GF-D8 (cell line): ENCODE measurements at places on chromosomes 3 and 15.

- no peak for DNase-seq
These were observed 35.6 kb downstream of the AGBL1 start for GRCh38 chr15:86115145-86115801.

GRCh38 chr3:183591881-183592521 lies 36.5 kb upstream of the KLHL6 start:
- DNase-seq = no peak

DNA sequence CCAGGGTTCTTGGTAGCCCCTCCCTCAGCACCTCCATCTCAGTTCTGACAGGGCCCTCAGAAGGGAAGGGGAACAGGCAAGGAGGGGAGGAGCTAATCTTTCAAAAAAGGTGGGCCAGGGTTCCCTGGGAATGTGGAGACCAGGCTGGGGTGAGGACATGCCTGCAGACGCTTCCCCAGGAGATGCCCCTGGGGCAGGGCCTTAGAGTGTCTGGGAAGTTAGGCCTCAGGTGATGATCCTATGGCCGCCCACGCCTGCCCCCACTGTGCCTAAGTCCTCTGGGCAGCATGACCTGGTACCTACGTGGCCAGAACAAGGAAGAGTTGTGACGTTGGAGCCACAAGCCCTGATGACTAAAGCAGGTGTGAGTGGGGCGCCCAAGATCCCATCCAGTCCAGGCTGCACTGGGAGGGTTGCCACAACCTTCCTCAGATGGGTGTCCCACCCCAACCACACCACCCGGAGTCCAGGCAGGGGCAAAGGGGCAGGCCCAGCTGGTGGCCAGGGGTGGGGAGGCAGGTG lies 3.9 kb upstream of the SEMA3B start:
- DNase-seq = no peak

- no peak for DNase-seq
These were observed 396.6 kb upstream of the TMCO5A start for GRCh38 chr15:37537802-37538201.

GRCh38 chr3:29525254-29525881 lies 244.5 kb downstream of the RBMS3 start:
- DNase-seq = no peak

DNA sequence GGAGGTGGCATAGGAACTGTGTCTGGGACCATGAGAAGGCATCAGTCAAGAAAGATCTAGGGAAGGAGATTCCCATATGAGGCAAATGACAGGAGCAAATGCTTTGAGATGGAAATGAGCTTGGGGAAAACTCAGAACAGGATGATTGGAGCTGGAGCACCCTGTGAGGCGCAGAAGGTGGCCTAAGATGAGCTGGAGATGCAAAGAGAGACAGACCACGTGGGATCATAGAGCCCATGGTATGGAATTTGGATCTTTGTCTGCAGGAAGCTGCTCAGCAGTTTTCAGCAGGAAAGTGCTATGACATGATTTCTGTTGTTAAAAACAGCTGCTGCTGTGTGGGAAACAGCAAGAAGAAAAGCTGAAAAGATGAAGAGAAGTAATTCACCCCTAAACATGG lies 310.6 kb downstream of the MAGI1 start:
- no peak for DNase-seq

DNA sequence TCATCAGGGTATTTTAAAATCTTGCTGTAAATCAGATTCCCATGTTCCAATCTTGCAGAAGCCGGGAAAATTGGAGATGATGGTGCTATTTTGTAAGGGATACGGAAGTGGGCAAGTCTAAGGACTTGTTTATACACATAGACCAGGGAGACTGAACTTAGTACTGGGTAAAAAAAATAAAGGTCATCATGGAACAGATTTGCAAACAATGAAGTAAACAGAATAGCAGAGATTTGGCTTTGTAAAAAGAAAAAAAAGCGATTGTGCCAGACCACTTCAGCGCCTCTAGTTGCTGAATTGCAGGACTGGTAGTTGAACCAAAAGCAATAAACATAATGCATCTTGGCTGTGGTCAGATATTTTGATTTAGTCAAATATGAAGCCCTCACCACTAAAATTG lies 229.1 kb downstream of the TP63 start:
- no peak for DNase-seq

DNA sequence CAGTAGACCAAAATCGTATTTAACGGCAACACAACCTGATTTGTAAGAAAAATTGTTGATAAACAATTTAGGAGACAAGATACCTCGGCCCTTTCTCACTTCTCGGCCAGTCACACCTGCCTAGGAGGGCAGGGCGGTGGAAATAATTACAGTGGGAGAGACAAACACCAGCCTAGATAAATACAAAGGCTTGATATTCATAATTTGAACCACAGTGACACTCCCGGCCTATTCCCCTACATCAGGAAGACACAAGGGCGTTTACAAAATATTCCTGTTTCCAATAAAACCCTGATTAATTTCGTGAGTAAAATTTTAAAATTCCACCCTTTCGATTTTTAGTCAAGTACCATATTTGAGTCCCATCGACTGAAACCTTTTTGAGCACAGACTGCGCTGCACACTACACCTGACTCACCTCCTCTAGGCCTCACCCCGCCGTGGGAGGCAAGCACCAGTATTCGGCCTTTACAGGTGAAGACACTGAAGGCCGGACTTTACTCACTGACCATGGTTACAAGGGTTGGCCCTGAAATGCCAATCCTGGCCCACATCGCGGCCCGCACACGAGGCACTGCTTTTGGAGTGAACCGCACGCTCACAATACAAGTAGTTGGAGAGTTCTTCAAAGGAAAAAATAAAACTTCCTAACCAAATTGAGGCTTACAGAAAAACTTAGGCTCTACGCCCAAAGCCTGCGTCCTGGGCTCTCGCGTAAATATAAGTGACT lies 794 bp downstream of the ARPP19 start:
- no peak for DNase-seq

GRCh38 chr3:51935886-51936755 lies 5.6 kb downstream of the RRP9 start:
- no peak for DNase-seq

GRCh38 chr3:30659270-30660130 lies 53.1 kb downstream of the TGFBR2 start:
- DNase-seq = no peak

DNA sequence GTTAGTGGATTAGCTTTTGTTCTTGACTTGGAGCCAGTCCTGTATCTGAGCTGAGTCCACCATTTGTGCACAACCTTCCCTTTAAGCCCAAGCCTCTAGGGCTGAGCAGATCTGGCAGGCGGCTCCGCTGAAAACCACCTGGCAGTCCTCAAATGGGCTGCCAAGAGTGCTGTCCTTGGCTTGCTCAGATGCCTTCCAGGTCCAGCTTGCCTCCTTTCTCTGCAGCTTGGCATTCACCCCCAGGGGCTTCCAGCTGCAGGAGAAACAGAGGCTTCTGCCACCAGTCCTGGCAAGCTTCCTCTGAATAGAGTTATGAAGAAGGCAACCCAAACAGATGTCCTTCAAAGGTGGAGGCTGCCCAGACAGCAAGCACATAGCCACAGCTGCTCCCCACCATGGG lies 96.7 kb downstream of the LRTM1 start:
- no peak for DNase-seq

- no peak for DNase-seq
These were observed 5.4 kb downstream of the ACAD11 start for GRCh38 chr3:132654190-132654589.
